ENCODE measurements at places on chromosomes 2 and 18.

- no peak for DNase-seq
Measured at GRCh38 chr2:67384123-67384822, 12.9 kb upstream of the ETAA1 start.

DNA sequence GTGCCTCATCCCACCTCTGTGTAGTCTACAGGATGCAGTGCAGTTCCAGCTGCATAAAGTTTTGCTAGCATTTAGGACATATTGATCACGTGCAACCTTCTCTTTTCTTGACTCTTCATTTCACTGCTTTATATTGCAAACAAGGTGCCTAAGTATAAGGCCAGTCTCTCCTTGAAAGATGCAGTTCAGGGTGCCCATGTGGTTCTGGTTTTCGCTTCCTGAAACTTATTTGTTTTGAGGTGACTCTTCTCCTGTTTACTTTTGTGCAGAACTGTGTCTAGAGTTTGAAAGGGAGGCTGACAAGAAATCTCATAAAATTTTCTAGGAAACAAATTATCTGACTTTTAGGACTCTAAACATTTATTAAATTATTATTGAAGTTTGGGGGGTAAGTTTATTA lies 189.9 kb downstream of the UBE2E3 start:
- DNase-seq = no peak

DNA sequence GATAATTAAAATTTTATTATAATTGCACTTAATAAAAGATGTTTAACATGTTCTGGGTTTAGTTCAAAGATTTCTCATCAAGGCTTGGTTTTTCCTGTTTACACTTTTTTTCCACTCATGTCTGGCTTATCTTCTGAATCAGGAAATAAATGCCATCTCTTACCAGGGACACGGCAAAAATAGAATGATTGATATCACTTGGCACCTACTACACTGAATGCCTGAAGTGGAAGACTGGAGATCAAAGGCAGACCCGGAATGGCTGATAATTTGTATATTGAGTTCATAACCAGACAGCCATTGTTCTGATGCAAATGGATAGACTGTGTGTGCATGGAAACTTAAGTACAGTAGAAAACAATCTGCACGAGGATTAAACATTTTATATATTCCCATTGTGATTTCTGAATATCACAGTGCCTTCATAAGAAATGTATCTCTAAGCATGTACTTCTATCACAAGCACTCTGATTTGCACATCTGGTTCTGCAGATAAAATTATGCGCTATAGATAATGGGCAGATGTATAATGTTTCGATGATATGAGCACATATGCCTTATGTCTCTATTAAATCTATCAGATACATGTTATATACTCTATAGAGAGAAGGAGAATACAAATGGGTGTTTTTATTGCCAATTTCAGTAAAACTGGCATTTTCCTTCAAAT lies 304.8 kb downstream of the RND3 start:
- DNase-seq = no peak

DNA sequence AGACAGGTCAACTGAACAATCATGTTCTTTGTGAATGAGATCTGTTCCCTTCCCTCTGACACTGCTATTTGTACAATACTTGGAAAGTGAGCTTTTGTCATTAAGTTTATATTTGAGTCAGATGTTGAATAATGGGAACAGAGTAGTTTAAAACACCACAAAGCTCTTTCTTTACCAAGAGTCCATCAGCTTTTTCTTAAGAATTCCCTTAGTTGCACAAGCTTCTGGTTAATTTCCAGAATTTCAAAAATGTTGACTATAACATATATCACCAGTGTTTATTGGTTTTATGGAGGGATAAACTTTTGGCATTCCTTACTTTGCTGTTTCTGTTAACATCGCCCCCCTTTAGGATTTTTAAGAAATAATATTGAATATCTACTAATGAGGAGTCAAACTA lies 403.7 kb downstream of the CCDC85A start:
- DNase-seq = no peak

GRCh38 chr2:230939066-230939591 lies 14.1 kb upstream of the GPR55 start:
- no peak for DNase-seq

GRCh38 chr2:113201496-113202304 lies 27.9 kb downstream of the PSD4 start:
- no peak for DNase-seq

GRCh38 chr18:34639687-34640086 lies 70.4 kb upstream of the DTNA start:
- DNase-seq = no peak

- no peak for DNase-seq
Measured at GRCh38 chr2:63737081-63737751, 104.5 kb upstream of the UGP2 start.

DNA sequence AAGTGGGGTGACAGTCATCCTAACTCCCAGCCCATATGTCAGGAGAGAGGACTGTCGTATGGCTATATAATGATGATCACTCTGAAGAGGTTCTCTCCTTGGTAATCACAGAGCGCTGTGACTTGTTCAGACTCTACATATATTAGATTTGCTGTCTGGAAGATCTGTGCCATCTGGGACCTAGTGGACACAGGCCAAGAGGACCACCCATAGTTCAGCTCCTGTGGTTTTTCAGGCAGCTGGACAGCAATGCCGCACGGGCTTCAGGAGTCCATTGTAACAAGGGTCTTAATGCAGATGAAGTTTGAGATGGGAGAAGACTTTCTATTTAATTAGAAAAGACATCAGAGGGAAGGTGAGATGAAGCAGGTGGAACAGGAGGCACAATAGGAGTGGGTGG lies 40.1 kb upstream of the EPHA4 start:
- no peak for DNase-seq

- no peak for DNase-seq
Measured at GRCh38 chr2:31248139-31248538, 14.2 kb downstream of the EHD3 start.

DNA sequence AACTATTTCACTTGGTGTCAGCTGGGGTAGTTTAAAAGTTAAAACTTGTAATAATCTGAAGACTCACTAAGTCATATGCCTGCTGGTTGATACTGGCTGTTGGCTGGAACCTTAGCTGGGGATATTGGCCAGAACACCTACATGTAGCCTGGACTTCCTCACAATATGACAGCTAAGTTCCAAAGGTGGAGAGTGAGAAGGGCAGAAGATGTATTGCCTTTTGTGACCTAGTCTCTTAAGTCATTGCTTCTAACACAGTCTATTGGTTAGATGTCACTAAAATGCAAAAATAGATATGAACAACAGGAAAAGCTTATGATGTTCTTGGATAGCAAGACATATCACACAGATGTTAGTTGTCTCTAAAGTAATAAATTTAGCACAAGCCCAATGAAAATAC lies 113.2 kb upstream of the CHAC2 start:
- DNase-seq = no peak

DNA sequence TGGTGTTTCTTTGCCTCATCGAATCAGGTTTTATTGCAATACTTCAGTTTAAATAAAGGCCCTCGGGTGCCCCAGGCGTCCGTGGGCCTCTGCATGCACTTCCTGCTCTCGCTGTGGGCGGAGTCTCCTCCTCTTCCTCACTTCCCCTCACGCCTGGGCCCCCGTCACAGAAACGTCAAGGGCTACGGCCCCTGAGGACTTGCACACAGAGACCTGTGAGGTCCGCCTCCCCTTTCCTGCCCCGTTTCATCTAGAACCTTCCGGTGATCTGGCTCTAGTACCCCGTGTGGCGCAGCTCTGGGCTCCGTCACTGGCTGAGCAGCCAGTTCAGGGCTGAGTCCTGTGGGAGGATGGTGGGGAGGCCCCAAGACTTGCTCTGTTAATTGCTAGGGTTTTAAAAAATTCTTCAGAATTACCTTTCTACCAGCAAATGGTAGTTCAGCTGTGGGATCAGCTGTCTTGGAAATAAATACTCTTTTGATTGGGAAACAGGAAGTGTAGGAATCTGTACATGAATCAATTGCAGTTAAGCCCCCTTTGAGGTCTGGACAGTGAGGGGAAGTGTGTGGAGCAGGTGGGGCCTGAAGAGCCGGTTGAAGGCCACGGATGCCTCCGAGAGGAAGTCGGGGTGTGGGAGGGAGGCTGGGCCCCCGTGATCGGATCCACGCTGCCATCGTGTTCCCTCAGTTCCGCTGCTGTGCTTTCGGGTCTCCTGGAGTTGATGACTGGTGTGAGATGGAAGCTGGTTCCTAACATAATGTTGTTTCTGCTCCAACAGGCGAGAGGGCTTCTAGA lies 10.2 kb downstream of the NFATC1 start:
- peak; percentile 62 for DNase-seq

- no peak for DNase-seq
Measured at GRCh38 chr2:203861197-203861596, 6.4 kb upstream of the CTLA4 start.

GRCh38 chr2:46644690-46645385 lies 165.5 kb downstream of the TMEM247 start:
- DNase-seq = no peak

DNA sequence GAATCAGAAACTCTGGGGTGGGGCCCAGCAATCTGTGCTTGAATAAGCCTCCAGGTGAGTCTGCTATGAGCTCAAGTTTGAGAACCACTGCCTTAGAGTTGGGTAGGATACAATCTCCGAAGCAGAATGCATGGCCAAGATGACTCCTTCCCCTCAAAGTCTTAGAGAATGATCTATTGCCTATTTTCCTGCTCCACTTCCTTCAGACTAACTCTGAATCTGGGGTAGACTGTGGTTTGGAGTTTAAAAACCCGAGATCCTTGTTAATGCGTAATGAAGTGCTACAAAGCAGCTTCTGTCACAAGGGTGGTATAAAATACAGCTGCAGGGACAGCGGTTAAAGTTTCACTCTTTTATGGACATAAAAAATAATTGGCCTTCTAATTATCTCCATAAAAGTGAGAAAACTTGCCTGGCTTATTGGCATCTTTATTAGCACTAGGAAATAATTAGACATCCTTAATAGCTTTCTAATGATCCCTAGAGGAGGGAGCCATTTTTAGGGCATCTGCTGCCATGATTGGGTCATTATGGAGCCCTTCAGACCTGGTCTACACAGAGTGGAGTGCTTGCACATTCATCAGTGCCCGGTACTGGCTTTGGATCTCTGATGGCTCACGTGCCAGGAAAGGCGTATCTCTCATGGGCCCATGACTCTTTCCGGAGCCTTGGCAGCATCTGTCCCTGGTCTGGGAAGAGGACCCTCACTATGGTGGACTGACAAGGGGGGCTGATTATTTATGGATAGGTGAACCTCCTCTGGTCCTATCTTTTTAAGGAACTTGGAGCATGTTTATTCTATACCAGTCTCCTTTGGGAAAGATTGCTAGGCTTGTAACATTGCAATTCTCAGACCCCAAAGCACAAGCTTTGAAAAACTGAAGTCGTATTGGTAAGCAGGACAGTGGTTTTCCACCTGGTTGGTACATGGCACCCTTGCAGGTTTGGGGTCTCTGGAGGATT lies 28.2 kb downstream of the SIX2 start:
- no peak for DNase-seq

- DNase-seq = no peak
Measured at GRCh38 chr18:24475926-24476589, 15.6 kb downstream of the HRH4 start.

- DNase-seq = no peak
Measured at GRCh38 chr2:69989009-69989408, 27.6 kb upstream of the ASPRV1 start.

GRCh38 chr2:37181726-37182684 lies 6.5 kb downstream of the SULT6B1 start:
- no peak for DNase-seq

GRCh38 chr2:69168144-69168813 lies 155.3 kb downstream of the ANTXR1 start:
- no peak for DNase-seq

DNA sequence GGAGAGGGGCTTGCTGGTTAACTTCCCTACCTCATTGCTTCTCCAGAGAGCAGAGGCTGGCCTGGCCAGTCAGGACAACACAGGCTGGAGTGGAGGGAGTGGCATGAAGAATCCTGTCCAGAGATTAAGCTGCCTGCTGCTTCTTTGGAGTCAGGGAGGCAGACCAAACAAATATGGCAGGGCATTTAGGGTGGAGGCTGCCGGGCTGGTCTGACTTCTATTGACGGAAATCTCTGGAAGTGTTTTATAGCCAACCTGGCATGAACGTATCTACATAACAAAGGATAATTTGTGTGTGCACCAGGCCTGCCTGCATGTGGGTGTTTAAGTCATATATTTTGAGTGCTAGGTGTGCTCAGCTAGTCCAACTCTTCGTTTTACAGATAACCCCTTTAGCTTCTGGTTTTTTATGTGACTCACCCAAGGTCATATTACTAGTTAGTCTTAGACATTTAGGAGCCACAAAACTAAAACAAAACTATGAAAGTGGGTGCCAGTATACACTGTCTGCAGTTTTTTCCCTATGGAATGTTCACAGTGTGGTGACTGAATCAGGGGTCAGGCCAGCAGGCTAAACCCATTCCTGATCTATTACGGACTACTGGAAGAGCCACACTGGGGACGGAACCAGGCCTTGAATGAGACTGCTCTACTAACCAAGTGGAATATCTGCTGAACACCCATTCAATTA lies 5.5 kb downstream of the NPC1 start:
- no peak for DNase-seq

- DNase-seq = no peak
Measured at GRCh38 chr18:37385846-37386778, 179.5 kb downstream of the CELF4 start.

GRCh38 chr2:98917031-98917471 lies 19.0 kb downstream of the CRACDL start:
- DNase-seq = no peak

DNA sequence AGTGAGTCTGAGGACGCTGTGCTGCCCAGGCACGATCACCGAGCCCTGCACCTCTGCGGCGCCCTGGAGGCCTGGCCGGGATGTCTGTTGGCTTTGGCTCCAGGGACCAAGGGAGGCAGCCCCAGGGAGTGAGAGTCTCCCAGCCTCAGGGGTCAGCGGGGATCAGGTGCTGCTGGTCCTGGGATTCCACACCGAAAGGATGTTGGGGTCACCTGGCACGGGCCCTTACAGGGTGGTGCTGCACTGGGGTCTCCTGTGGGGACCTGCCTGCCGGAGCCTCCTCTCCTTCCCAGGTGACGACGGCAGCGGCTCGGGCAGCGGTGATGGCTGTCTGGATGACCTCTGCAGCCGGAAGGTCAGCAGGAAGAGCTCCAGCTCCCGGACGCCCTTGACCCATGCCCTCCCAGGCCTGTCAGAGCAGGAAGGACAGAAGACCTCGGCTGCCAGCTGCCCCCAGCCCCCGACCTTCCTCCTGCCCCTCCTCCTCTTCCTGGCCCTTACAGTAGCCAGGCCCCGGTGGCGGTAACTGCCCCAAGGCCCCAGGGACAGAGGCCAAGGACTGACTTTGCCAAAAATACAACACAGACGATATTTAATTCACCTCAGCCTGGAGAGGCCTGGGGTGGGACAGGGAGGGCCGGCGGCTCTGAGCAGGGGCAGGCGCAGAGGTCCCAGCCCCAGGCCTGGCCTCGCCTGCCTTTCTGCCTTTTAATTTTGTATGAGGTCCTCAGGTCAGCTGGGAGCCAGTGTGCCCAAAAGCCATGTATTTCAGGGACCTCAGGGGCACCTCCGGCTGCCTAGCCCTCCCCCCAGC lies 30.5 kb downstream of the GPC1 start:
- no peak for DNase-seq

Data from activated CD8-positive, alpha-beta memory T cell treated with anti-CD3 and anti-CD28 coated beads for 4 hours (primary cell).